SJSA1 (cell line): ENCODE measurements at places on chromosomes 1 and 21. TPM values are rescaled to one million over a fixed set of nuclear protein-coding genes. Genes with fewer than 3 reads are reported as not detected.

The NTRK1 gene
- total RNA-seq, result not detected in 2 replicates

The OR2T33 gene
- not detected in 2 replicates for total RNA-seq

The ACOT11 gene
- 0.85 and 1.3 TPM in 2 replicates for total RNA-seq

The RXFP4 gene
- not detected in 2 replicates for total RNA-seq

The RPS6KA1 gene
- 23.7 and 27.6 TPM in 2 replicates for total RNA-seq

The TPTE gene
- total RNA-seq, result not detected in 2 replicates

The LRRIQ3 gene
- total RNA-seq, result 1.7 and 2.5 TPM in 2 replicates

The KRTAP7-1 gene
- total RNA-seq, result not detected in 2 replicates

The CFHR4 gene
- not detected in 2 replicates for total RNA-seq

The SH3D21 gene
- total RNA-seq, result 0.78 and 1.5 TPM in 2 replicates

The XKR8 gene
- 2.9 and 4.9 TPM in 2 replicates for total RNA-seq

The LRRC71 gene
- not detected in 2 replicates for total RNA-seq

The PYGO2 gene
- total RNA-seq, result 18.0 and 20.0 TPM in 2 replicates

The DUSP23 gene
- 3.2 and 8.2 TPM in 2 replicates for total RNA-seq

The CFHR1 gene
- total RNA-seq, result not detected in 2 replicates

The VWA5B1 gene
- not detected in 2 replicates for total RNA-seq

DNA sequence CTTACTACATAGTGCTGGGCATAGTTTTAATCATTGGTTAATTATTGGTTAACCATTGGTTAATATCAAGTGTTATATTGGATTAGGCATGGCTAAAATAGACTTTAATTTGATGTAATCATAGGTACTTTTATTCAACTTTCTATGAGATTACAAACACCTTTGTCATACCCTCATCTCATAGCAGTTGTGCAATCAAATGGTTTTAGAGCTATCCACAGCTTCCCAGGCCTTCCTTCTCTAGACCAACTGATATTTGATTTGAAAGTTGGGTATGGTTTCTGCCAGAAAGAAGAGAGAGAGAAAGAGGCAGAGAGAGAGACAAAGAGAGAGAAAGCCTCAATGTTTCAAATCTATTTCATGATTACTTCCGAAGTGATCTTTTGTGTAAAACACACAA is 9.6 kb upstream of the RGS1 start:
- DNase-seq, result no peak

- DNase-seq, result no peak
Observed at GRCh38 chr1:9542430-9542829, 3.2 kb downstream of the SLC25A33 start.

- DNase-seq, result no peak
Observed at GRCh38 chr1:110112656-110113055, 413 bp downstream of the UBL4B start.

- DNase-seq, result no peak
Observed at GRCh38 chr1:11564237-11564636, 85.3 kb downstream of the DISP3 start.

DNA sequence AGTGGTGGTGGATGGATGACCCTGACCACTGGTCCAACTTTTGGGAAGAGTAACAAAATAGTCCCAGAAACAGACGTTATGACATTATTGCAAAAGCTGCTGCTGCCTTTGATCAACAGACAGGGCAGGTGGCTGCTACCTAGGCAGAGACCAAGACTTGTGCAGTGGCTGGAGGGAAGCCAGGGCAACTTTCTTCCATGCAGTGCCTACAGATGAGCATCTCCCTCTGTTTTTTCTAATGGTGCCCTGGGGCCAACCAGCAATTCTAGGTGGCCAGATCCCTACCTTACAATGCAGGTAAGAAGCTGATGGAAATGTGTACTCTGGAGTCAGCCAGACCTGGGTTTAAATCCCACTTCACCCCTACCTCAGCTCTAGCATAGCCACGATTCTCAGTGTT is 283.1 kb upstream of the POU3F1 start:
- no peak for DNase-seq

DNA sequence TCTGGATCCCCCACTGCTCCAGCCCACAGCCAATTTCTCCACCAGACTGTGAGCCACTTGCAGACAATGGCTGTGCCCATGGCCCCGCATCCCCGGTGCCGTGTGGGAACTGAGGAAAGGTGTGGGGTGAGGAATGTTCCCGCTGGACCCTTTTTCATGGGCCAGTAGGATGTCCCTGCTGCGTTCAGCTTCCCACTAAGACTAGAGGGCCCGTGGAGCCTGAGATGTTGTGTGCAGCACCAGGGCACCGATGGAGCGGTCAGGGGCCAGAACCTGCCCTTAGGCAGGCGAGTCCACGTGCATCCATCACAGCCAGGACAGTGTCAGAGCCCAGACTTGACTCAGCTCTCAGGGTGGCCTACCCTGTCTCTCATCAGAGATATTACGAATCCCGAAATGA is 105.7 kb upstream of the COL6A1 start:
- no peak for DNase-seq

- DNase-seq, result no peak
Observed at GRCh38 chr1:33277488-33278084, 21.3 kb downstream of the ZNF362 start.

GRCh38 chr1:23356471-23357137 is 12.5 kb upstream of the HNRNPR start:
- DNase-seq, result no peak

DNA sequence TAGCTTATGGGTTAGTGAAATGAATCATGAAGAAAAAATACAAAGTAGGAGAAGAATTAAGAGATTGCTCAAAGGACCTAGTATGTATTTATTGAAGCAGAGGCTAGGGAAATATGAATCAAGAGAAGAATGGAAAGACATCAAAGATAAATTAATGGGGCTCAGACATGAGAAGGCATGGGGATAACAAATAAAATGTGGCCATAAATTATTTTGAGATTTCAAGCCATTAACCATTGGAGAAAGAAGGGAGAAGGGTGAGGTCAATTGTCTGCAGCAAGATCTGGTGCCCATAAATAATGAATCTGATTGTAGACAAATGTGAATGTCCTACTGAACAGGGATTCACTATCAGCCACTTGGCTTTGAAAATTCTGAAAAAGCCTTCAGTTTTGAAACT is 10.2 kb downstream of the KRTAP20-3 start:
- no peak for DNase-seq

DNA sequence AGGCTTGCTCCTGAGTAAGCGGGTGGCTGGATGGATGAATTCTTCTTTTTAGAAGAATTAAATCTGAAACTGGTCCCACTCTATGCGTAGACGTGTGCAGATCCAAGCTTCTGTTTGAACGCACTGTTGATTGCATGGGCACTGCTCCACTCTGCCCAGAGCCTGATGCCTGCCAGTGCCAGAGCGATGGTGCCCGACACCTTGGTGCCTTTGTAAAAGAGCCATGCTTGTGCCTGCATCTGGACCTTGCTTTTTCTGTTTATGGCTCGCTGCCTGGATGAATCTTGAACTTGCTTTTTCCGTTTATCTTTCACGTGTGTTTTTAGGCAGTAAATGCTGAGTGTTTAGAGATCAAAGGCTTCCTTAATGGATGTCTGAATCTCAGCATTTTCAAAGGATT is 15.0 kb upstream of the PWP2 start:
- DNase-seq, result peak; percentile 23

GRCh38 chr1:184716158-184716557 is 38.5 kb downstream of the EDEM3 start:
- no peak for DNase-seq

DNA sequence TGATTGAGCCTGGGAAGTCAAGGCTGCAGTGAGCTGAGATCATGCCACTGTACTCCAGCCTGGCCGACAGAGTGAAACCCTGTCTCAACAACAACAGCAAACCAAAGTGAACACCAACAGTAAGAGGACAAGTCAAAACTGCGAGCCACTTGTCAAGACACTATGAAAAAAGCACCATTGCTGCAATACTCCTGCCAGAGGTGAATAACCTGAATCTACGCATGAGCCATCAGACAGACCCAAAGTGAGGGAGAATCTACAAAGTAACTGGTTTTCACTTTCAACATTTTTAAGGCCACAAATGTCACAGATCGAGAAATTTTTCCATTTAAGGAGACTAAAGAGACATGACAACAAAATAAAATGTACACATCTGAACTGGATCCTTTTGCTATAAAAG is 21.9 kb downstream of the SYNJ1 start:
- DNase-seq, result no peak

DNA sequence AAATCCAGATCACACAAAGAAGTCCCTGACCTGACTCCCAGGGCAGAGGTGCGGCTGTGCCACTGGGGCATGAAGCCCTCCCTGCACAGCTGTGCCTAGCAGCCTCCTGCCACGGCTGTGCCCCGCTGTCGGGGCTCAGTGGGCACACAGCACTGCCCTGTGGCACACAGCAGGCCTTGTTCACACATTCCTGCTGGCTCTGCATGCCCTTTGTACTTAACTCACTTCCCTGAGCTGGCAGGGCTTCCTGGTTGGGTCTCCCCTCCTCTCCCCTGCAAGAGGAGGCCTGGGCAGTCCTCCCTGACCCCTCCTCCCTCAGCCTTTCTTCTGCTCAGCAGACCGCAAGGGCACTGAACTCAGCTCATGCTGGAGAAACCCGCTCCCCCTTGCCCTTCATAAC is 14.8 kb downstream of the LHX4 start:
- DNase-seq, result no peak

DNA sequence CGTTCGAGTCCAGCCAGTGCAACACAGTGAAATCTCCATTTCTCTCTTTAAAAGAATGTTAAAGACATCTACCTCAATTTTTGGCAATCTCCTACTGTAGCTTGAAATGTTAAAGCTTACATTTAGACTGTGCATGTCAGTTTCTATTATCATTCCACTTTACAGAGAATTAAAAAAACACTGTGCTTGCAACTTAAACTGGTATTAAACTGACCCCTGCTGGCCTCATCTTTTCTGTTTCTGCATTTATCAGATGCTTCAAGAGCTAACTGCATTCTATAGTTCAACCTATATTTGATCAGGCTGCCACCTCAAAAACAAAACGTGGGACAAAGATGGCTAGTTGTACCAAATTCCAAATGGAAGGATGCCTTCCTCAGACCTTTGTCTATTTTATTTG is 226.5 kb downstream of the SMYD3 start:
- DNase-seq, result no peak

DNA sequence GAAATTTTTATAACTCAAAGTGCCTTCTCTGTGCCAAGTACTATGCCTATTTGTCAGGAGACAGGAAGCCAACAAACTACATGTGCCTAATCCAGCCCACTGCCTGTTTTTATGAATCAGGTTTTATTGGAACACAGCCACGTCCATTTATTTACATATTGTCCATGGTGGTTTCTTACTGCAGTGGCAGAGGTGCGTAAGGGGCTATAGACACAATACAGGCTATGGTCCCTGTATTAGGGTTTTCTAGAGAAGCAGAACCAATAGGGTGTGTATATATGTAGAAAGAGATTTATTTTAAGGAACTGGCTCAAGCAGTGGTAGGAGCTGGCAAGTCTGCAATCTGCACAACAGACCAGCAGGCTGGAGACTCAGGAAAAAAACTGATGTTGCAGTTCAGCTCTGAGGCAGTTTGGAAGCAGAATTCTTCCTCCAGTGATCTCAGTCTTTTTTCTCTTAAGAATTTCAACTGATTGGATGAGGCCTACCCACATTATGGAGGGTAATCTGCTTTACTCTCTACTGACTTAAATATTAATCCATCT is 15.4 kb downstream of the PPIE start:
- no peak for DNase-seq

- no peak for DNase-seq
Observed at GRCh38 chr1:233319272-233319671, 8.3 kb upstream of the MAP3K21 start.

DNA sequence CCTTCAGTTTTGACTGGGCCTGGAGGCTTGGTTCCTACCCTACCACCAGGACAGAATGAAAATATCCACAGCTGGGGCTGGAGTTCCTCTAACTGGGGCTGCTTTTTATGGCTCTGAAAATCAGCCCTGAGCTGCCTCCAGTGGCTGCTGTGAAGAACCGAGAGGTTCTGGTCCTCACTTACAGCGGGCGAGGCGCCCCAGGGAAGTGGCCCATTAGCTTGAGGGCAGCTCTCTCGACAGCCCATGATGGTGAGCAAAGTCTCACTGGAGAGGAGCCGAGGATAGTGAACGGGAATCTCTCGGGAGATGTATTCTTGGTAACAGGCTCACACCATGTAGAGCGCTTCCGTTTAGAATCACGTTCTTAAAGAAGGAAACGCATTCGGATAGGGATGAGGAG is 459.7 kb downstream of the KIF26B start:
- no peak for DNase-seq

GRCh38 chr1:60277269-60277668 is 203.7 kb upstream of the C1orf87 start:
- DNase-seq, result no peak

DNA sequence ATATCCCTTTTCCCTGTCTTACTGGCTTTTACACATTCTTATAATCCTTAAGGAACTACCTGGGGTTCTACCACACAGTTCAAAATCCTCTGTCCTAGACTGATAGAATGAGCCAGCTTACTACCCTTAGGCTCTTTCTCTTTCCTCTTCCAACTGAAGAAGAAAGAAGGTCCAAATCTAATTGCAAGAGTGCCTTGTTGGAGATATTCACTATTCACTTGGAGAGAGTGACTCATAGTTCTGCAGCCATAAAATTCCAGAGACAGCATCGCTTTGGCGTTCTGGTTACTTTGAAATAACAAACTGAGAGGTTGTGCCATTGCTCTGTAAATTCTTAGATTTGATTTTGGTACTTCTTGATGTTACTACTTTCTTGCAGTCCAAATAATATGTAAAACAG is 4.2 kb downstream of the CADM3 start:
- DNase-seq, result no peak

- DNase-seq, result no peak
Observed at GRCh38 chr1:243848165-243848857, 1.7 kb downstream of the AKT3 start.

GRCh38 chr1:183301239-183301638 is 115.2 kb downstream of the LAMC2 start:
- no peak for DNase-seq

- no peak for DNase-seq
Observed at GRCh38 chr1:110047463-110047862, 13.0 kb downstream of the STRIP1 start.

DNA sequence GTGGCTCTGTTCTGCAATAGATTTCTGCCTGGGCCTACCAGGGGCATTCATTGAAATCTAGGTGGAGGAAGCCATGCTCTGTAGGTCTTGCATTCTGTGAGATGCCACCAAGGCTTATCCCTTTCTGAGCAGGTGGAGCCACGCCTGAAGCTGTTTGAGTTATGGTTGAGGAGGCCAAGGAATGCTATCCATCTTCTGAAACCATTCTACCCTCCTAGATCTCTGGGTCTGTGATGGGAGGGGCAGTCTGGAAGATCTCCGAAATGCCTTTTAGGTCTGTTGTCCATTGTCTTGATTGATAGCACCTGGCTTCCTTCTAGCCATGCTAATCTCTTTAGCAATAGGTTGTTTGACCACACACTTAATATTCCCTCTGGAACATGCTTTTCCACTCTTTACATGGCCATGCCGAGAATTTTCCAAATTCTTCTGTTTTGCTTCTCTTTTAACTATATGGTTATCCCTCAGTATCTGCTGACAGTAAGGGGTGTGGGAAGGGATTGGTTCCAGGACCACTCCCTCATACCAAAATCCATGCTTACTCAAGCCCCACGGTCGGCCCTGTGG is 45.2 kb downstream of the AK4 start:
- DNase-seq, result no peak
